Activated T-helper 9 cell treated with anti-CD3 and anti-CD28 coated beads, Interleukin-2, amount 50 U/mL, for 16 hours (primary cell): ENCODE measurements at places on chromosomes 1 and 21.

- DNase-seq = no peak
Observed at GRCh38 chr1:16293538-16293937, 56.6 kb upstream of the CPLANE2 start.

DNA sequence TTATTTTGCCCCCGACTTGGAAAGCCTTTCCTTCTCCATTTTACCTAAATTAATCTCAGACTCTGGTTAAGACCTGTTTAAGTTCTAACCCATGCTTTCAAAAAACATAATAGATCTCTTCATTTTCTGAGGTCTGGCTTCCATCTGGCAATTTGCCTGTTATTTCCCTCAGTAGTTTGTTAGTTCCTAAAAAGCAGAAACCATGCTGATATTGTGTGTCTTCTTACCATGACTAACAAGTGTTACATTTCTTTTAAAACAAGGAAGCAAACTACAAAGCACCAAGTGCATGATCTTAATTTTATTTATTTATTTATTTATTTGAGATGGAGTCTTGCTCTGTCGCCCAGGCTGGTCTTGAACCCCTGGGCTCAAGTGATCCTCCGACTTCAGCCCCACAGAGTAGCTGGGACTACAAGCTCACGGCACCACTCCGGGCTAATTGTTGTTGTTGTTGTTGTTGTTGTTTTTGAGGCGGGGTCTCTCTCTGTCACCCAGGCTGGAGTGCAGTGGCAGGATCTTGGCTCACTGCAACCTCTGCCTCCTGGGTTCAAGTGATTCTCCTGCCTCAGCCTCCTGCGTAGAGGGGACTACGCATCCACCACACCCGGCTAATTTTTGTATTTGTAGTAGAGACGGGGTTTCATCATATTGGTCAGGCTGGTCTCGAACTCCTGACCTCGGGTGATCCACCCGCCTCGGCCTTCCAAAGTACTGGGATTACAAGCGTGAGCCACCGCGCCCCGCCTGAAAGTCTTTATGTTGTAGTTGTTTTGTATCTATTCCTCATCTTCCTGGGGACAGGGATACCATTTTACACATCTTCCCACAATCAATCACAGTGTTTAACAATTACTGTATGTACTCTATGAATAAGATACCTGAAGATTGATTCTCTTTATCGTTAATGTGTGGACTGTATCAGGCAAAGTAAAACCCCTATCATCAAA lies 1.3 kb upstream of the PATJ start:
- no peak for DNase-seq

GRCh38 chr1:110135666-110136065 lies 14.6 kb upstream of the SLC6A17 start:
- DNase-seq = no peak

- DNase-seq = no peak
Observed at GRCh38 chr1:25021591-25022215, 91.6 kb upstream of the RUNX3 start.

DNA sequence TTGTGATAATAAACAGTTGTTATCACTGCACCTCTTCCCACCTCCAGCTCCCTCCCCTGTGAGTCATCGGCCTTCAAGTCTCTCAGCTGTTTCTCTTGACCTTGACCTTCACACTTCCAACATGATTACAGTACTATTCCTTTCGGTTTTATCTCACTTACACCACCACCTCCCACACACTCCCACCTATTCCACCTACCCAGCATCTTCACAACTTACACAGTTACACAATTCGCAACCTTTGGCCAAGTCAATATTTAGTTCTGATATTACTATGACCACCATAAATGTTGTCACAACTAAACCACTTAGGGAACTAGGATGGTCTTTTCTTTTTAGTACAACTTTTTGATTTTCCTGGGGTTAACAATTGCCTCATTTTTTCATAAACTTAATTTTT lies 60.2 kb downstream of the RIPK4 start:
- no peak for DNase-seq

DNA sequence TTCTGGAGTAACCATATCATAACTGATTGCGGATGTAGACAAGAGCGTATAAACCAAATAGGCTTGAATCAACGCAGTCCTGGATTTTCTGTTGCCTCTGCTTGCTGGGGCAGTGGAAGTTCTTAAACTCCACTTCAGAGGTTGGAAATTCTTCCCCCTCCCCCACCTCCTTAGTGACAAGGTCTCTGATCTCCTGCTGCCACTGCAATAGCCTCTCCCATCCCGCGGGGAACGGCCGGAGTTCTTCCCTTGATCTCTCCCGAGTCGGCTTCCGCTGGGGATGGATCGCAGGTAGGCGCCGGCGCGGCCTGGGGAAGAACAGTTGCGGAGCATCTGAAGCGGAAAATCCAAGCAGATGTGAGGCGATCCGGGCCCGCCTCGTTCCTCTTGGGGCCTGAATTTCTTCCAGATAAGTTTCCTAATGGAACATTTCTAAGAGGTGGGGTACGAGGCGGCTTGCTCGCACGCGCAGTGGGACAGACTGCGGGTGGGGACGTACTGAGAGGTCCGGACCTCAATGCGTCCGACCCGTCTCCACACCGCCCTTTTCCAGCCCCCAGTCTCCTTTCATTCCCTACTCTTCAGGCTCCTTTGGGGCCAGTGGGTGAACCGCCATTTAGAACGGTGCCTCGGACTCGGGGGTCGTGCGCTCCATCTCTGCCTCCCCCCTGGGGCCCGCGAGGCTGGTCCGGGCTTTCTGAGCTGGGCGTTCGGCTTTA lies 3.1 kb upstream of the SIM2 start:
- no peak for DNase-seq

DNA sequence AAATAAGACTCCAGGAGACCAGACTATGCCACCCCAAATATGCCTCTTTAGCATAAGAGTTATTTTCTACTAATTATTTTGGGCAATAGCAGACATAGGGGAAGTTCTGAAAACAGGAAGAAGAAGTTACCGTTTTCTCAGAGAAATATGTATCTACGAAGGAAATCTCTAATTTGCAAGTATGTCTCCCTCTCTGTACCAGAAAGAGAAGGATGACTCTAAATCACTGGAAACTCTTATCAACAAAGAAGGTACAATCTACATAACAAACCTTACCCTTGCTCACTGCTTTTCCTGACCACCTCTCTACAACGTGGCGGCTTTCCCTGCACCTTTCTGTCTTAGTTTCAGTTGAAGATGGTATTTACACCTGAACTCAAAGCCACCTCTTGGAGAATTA lies 49.0 kb downstream of the OMA1 start:
- no peak for DNase-seq

DNA sequence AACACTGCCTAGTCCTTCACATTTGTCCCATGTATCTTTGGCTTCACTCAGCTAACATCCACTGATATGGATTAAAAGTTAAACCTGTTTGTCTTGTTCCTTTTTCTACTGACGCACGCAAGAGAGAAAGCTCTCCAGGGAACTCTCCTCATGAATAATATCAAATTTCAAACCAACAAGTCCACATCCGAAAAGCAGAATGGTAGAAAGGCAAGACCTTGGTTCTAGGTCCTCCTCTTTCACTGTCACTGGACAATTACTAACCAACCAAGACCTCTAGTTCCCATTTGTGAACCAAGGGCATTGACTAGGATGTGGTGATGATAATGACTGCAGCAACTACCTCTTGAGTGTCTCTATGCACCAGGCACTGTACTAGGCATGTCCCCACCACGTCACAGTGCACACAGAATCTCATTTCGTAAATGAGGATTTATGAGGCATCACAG lies 8.4 kb downstream of the PLPP3 start:
- no peak for DNase-seq

- DNase-seq = no peak
Observed at GRCh38 chr1:108780937-108781574, 34.6 kb downstream of the STXBP3 start.

DNA sequence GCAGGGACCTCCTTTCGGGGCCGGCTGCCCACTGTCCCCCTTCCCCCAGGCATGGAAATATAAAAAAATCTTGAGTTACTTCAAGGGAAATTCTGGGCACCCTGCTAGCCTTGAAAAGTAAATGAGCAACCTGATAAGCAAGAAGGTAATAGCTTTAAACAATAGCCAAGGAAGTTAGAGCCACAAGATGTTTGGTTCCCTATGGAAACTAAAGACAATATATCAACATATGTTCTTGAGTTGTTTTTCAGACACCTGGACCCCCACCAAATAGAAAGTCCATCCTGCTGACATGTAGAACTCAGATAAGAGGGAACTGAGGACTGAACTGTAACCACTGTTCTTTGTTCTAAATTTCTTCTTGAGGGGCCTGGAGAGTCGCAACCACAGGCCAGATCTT lies 19.3 kb upstream of the SLC35A3 start:
- DNase-seq = no peak

DNA sequence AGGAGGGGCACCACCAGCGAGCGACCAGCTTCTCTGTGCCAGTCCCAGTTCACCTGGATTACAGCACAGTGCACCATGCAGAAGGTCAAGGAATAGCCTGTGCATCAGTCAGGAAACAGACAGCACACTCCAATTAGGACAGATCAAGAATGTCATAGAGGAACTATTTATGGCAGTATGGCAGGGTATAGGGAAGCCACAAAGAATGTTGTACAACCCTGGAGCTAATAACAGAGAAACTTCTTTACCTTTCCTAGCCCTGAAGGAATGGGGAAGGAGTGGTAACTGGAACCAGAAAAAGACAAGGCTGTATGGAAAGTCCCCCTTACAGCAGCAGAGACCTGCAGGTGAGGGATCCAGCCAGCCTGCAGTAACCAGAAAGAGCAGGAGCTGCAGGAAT lies 87.8 kb upstream of the USP24 start:
- DNase-seq = no peak

GRCh38 chr1:228064741-228065542 lies 17.6 kb upstream of the ARF1 start:
- DNase-seq = no peak

GRCh38 chr1:62712336-62713243 lies 24.4 kb upstream of the DOCK7 start:
- no peak for DNase-seq

DNA sequence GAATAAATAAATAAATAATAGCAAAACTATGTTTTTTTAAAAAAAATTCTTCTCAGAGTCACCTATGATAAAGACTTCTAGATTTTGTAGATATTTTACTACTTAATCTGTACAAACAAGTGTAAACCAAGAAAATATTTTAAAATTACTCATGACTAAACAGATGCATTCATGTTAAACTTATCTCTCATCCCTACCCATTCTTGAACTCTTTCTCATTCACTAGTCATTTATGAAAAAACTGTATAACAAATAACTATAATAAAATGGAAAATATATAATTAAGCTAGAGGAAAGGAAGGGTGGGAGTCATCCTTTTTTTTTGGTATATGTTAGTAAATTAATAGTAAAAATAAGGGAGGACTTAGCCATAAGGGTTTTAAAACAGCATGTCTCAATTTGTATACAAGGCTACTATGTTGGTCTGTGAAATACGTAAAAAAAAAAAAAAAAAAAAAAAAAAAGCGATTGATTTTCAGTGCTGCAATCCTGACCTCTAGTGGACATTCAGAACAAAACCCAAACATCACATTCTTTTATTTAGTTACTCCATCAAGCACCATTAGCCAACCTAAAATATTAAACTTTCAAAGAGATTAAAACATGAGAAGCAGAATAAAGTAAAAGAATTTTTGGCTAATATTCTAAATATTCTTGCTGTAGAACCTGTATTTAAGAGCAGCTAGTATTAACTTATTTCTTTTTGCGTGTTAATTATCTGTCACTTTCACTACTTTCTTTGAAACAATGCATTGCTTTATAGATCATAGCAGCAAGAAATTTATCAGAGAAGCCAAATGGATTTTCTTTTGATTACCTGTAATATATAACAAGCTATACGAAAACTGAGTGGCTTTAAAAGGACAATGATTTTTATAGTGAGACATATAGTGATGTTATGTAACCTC lies 255.8 kb upstream of the CACYBP start:
- DNase-seq = no peak

GRCh38 chr21:16535102-16535422 lies 805.3 kb downstream of the USP25 start:
- no peak for DNase-seq

GRCh38 chr1:7469255-7469938 lies 301.7 kb upstream of the VAMP3 start:
- DNase-seq = no peak

DNA sequence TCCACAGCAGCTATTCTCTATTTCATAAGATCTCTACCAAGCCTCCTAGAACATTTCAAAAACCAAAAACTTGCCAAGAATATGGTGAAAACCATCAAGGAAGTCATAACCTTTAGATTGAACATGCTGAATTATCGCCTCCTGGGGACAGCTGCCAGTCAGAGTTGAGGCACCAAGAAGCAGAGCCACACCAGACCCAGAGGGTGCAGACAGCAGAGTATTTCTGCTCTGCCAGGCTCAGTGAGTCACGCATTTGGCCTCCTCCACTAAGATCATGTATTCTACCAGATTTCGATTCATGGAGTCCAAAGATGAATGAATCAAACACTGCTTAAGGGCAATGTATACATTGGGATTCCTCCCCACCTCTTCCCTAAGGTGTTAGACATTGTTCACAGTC lies 2.1 kb downstream of the F3 start:
- no peak for DNase-seq

GRCh38 chr1:4668743-4669700 lies 14.6 kb downstream of the AJAP1 start:
- DNase-seq = no peak

DNA sequence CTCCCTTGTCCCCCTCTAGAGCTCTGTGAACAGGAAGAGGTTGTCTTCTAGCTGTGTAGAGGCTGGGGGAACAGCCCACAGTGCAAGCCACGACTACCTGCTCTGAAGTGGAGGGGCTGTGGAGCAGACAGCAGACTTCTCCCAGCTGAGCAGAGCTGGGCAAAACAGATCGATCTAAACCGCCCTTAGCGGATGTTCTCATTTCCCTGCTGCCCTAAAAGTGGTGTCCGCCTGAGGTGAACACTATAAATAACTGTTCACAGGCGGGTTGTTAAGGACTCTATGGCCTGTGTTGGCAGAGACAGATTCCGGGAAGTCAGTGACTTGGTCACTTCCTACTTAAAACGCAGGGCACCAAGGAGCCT lies 203.2 kb downstream of the RHOU start:
- no peak for DNase-seq

DNA sequence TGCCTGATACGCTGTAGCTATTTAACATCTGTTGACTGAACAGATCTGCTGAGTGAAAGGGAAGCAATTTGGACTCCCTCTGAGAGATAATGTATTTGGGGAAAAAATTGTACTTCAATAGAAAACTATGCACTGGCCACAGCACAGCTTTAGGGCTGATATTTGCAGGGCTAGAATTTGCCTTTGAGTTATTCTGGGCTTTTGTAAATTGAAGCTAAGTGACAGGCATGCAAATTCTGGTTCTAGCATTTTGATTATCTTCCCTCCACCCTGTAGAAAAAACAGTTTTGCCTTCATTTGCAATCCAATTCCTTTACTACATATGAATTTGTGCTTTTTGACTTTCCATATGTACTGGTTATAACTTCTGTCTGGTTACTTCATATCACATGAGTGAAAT lies 7.9 kb downstream of the KYAT3 start:
- DNase-seq = no peak

GRCh38 chr1:228778961-228779360 lies 43.7 kb downstream of the RHOU start:
- DNase-seq = no peak
